ENCODE measurements at places on chromosomes 7 and 10.
A peak's percentile ranks its signal among the peaks of the same experiment; 100 is the strongest.

DNA sequence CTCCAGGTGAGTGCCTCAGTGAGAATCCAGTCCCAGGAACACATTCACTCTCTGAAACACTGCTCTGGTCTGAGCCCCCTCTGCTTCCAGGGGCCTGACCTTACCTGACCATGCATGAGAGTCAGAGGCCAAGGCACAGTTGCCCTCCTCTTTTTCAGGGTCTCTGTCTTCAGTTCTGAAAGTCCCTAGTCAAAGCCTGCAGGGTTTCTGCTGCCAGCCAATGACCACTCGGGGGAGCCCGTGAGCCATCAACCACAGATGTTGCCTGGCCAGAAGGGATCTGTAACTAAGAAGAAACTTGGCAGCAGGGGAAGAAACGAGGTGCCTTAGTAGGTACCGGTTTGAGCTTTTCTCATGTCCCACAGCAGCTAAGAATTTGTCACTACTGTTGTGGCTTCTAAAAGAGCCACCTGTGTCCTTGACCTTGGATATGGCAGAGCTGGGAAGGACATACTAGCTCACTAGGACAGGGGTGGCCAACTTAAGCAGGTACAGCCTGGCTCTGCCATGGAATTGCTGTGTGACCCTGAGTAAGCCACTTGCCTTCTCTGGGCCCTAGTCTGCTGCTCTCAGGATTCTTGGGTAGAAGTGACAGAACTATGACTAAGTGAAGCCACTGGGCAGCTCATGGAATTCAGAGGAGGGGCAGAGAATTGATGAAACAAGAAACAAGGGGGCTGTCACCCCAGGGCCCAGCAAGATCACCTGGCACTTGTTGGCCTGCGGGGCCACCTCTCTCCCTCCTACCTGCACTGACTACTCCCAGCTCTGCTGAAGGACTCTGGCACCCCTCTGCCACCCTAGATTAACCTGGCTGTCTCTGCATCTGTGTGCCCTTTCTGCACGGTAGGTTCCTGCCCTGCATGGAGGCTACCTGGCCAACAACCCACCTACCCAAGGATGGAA is 83.8 kb upstream of the GPR26 start:
- peak; percentile 85 for DNase-seq

DNA sequence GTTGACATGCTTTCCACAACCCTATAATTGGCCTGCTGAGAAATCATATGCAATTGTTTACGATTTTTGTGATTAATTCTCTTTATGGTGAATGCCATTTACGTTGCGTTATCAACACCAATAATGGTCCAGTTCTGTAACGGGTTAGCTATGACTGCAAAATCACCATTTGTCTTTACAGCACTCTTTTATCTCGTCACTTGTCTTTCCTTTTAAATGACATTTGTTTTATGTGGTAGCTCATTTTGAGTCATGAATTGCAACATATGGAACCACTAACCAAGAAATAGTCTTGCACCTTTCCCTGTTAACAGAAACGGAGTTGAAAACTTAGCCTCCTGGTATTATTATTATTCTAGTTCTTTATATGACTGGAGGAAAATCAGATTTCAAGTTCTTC is 3.1 kb upstream of the KIAA1217 start:
- DNase-seq, result no peak

DNA sequence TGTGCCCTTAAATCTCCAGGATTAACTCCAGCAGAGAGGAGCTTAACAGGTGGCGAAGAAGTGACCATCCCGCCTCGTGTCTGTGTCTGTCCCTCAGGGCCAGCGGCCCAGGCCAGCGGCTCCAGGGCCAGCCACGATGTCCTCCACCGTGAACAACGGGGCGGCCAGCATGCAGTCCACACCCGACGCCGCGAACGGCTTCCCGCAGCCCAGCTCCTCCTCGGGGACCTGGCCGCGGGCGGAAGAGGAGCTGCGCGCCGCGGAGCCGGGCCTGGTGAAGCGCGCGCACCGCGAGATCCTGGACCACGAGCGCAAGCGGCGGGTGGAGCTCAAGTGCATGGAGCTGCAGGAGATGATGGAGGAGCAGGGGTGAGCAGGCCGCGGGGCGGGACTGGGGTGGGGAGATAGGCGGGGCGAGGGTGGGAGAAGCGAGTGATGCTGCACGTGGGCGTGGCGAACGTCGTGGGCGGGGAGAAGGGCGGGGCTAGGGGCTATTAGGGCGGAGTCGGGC is 33.3 kb downstream of the SRRM3 start:
- DNase-seq, result peak; percentile 79

GRCh38 chr10:132787495-132788179 is 1.7 kb upstream of the NKX6-2 start:
- DNase-seq, result peak; percentile 37

DNA sequence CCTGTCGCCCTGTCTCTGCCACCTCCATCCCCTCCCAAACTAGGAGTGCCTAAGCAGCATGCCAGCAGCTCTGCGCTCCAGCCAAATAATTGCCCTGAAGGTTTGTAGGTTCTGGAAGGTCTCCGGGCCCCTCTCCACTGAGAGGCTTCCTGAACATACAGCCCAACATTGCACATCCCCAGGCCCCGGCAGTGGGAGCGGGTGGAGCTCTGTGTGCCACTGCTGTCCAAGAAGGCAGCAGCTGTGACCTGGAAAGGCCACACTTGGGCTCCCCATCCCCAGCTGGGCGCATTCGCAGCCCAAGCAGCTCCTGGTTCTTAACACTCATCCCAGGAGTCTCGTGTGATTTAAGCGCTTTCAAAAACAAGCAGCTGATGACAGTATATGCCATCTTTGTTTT is 95.7 kb downstream of the COL13A1 start:
- no peak for DNase-seq

DNA sequence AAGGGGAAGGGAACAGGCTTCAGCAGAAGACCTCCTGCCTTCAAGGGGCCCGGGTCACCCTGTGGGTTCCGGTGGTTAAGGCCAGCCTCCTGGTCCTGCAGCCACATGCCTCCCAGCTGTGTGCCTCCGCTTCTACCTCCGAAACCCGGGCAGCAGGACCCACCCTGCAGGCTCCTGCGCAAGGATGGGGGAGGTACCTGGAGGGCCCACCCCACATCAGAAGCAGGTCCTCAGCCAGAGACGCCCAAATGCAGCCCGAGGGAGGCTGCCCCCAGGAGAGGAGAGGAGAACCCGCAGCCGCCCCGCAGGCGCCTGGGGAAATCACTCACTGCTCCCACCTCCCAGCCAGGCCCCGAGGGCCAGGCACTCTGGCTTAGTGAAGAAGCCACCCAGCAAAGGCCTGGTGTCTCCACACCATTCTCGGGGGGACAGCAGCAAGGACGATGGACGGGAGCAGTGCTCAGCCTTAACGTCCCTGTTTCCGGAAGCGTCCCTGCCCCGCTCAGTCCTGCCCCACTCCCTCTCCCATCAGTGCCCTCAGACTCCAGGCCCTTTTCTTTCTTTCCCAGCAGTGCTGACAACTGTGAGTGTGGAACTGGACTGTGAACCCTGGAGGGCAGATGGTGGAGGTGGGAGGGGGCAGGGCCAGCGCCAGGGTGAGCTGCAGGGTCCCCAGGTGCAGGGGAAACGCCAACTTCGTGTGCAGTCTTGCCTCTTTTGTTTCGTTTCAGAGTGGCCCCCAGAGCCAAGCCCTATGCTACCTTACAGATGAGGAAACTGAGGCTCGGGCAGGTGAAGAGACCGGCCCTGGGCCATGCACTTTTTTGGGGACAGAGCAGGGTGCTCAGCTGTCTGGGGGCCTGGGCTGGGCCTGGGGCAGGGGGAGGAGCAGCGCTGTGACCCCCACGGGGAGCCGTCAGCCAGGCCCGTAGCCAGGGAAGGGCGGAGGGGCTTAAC is 138.0 kb downstream of the FAM53B start:
- no peak for DNase-seq

- DNase-seq, result peak; percentile 11
Measured at GRCh38 chr7:151491859-151492258, 27.8 kb downstream of the RHEB start.

- DNase-seq, result no peak
Measured at GRCh38 chr10:6044060-6044459, 18.1 kb downstream of the IL2RA start.

DNA sequence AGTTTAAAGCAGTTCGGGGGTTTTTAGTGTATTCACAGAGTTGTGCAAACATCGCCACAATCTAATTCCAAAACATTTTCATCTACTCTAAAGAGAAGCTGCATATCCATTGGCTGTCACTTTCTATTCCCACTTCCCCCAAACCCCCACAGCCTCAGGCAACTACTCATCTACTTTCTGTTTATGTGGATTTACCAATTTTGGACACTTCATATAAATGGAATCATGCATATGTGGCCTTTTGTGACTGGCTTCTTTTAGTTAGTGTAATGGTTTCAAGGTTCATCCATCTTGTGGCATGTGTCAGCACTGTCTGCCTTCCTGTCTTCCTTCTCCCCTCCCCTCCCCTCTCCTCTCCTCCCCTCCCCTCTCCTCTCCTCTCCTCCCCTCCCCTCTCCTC is 78.5 kb upstream of the FZD1 start:
- no peak for DNase-seq

DNA sequence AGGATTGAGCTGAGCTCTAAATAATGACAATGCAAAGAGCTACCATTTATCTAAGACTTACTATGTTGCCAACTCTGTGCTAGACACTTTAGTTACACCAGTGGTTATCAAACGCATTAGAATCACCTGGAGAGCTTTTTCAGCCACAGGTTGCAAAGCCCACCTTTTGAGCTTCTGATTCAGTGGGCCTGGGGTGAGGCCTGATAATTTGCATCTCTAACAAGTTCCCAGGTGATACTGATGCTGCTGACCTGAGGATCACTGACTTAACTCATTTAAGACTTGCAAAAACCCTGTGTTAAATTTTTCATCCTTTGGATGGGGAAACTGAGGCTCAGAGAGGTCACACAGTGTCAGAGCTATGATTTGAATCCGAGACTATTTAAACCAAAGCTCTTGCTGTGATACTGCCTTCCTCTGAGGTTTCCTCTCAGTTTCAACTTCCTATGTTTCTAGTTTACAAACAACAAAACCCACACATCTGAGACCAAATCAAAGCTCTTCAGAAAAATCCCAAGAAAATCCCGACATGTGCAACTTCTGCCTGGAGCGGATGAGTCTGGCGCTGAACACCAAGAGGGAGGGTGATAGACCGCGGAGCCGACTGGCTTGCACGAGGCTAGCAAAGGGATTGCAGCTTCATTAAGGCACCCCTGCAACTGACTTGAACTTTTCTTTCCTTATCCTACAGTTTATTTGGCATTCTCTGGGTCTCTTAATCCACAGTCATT is 124.9 kb downstream of the CYP26A1 start:
- DNase-seq, result no peak

DNA sequence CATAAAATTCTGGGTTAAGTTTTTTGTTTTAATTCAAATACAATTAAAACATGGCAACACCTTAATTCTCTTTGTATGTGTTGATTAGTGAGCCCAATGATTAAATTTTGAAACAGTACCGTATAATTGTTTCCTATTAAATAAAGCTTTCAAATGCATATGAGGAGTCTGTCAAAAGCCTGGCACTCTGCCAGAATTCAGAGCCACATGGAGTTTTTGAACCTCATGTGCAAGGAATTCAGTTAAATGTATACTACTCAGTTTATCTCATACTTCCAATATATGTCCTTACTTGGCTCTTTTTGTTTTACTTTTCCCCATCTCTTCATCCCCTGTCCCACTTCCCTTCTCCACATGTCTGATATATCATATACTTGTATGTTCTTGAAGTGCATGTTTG is 165.6 kb upstream of the FAM3C start:
- no peak for DNase-seq

GRCh38 chr10:85610381-85611092 is 756.1 kb downstream of the GRID1 start:
- no peak for DNase-seq

- DNase-seq, result no peak
Measured at GRCh38 chr7:19439517-19439916, 269.3 kb downstream of the POLR1F start.

GRCh38 chr7:6278749-6279310 is 6.4 kb upstream of the CYTH3 start:
- DNase-seq, result no peak

- peak; percentile 55 for DNase-seq
Measured at GRCh38 chr7:95687759-95688343, 84.5 kb upstream of the DYNC1I1 start.

- no peak for DNase-seq
Measured at GRCh38 chr7:137704723-137705122, 142.1 kb downstream of the DGKI start.

DNA sequence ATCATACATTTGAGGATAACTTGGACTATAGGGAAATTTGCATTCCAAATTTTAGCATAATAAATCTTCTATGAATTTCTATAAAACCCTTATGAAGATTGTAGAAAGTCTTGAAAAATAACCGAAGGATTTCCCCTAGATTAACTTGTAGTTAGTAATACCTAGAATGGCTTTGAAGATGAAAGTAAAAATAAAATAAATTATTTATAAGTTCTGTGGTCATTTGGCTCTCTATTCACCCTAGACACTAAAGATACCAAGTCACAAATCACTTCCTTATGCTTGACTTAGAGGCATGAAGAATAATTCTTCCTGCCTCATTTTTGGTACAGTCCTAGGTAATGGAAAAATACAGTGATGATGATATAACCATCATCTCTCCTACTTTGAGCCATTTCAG is 79.3 kb downstream of the CSTF2T start:
- no peak for DNase-seq

GRCh38 chr10:48439031-48439430 is 132.6 kb downstream of the MAPK8 start:
- DNase-seq, result no peak

DNA sequence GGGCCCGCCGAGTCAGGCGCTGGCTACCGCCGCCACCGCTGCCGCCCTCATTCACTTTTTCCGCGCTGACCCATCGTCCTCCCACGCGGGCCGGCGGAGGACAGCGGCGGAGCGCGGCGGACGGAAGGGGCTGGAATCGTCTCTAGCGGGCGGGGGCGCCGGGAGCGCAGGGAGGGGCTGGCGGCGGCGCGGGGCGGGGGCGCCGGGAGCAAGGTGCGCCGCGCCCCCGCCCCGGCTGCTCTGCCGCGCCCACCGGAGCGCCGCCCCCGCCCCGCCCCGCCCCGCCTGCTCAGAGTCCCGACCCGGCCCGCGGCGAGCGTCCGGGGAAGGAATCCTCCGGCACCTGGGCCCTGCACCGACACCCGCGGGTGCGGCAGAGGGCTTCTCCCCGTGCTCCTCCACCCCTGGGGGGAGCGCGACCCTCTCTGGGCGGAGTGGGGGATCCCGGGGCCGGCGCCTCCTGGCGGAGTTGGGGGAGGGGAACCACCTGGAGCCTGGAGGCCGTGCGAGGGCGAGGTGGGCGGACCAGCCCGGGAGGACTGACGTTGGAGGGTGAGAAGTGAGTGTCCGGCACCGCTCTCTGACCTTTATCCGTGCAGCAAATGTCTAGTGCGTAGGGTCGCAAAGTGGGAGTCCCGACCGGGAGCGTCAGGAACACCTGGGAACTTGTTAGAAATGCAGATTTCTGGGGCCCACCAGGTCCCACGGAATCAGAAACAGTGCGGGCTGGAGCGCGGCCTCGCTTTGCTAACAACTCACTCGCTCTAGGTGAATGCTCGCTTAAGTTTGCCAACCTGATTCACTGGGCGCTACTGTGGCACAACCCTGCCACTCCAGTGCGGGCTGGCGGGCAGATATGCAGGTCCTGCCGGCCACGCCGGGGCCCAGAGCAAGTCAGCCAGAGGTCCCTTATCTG is at the start of gene COBL:
Gene COBL, minus strand, starts transcription at position 144 of the 916 bp plus-strand sequence. CDS start 176 bp downstream, outside the sequence.
- no peak for DNase-seq

All from common myeloid progenitor, CD34-positive (primary cell).